Stimulated activated CD8-positive, alpha-beta memory T cell treated with anti-CD3 and anti-CD28 coated beads, Interleukin-4, amount 100 ng/mL, for 1 hour (primary cell): ENCODE measurements at places on chromosomes 7 and 10.

GRCh38 chr10:43314626-43315495, 48.0 kb upstream of the RASGEF1A start:
- no peak for DNase-seq

DNA sequence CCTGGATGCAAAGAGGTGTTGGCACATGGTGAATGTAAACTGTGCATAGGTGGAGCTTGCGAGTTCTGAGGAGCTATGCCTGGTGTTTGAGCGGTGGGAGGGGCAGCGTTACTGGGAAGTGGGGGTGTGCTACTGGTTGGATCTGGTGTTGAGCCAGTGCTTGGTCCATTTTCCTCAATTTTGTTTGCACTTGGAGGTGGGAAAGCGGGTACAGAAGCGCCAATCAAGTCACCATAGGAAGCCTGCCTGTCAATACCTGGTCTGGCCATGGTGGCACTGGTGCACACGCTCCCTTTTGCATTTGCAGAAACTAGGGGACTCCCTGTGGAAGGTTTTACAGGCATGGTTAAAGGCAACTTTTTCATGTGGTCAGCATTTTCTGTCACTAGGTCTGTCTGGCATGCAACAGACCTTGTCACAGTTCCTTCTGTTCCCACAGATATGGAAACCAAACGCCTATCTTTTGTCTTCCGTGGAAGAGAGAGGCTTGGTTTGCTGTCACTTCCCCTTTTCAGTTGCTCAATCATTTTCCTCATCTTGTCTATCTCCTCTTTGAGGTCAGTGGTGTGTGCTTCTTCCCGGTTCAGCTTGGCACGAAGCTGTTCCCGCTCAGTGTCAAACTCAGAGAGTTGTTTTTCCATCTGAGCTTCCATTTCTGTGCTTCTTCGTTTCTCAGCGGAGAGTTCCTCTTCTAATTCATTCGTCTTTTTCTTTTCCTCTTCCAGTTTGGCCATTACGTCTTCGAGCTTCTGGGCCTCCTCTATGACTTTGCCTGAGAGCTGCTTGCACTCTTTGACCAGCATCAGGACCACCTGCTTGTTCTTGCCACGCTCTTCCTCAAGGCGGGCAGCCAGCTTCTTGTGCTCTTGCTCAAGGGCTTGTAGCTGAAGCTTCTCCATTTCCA, 81.1 kb downstream of the CTTNBP2 start:
- no peak for DNase-seq

DNA sequence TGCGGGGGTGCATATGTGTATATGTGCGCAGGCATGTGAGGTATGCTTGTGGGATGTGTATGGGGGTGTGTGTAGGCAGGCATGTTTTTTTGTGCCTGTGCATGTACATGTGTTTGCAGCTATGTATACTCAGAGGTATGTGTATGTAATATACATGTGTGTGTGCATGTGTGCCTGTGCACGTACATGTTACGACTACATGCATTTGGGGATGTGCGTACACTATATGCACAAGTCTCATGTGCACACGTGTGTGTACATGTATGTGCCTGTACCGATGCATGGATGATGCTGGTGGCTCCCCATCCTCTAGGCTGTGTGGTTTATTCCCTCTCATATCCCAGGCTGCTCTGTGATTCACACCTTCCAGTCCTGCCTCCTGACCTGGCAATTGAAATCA, 69.2 kb downstream of the C10orf105 start:
- DNase-seq = no peak

DNA sequence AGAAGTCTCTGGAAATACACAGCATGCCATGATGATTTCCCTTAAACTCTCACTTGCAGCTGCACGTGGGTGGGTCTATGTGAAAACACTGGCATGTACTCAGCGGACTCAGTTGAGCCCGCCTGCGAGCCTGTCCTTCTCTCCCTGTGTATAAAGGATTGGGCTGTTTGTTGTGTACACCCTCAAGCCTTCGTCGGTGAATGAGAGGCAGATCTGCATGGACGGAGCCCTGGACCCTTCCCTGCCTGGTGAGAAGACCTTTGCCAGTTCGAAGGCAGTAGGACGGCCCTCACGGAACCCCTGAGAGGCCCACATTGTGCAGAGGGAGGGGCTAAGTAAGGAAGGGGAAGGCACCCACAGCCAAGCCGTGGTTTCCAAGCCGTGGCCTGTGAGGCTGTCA, 121.2 kb downstream of the WDFY4 start:
- no peak for DNase-seq

DNA sequence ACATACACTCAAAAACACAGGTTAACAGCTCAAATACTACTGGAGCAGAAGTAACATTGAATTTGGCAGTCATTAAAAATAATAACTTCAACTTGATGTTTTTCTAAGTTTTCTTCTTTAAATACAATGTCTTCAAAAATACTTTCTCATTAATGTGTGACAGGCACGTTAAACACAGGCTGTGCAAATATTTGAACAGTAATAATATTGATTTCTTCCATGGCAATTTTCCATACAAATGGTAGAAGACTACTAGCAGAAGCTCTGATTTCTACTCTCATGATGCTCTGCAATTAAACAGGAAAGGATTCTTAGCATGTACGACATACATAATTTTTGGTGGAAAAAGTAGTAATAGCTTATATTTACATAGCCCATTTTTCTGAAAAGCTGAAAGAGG, 47.4 kb downstream of the NRP1 start:
- DNase-seq = no peak

- DNase-seq = no peak
These were observed 1.9 kb upstream of the GPER1 start for GRCh38 chr7:1085910-1086421.

DNA sequence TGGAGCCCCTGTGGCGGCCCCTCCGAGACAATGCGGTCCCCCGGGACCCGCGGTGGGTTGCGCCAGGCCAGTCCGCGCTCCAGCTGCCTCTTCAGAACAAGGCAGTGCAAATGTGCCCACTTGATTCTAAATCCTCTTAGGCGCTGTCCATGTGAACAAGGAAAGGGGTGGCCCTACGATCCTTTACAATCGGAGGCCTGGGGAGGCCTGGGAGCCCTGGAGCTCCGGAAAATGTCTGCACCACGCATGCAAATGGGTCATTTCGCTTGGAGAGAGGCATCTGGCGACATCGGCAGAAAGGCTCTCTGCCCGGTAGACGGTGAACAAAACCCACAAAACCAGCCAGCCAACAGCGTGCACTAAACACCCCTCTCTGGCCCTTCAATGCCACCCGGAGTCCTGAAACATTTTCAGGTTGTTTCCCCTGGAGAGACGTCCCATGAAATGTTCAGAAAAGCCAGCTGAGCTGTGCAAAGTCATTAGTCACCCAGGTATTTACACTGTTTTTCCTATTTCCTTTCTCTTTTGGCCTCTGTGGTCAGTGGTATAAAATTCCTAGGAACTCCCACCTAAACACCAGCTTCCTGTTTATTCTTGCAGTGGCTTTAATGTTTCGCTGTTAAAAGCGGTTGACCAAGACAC, 102.8 kb upstream of the ZNF438 start:
- DNase-seq = no peak

GRCh38 chr10:133237588-133238465, at the start of gene VENTX:
TSS of gene VENTX (plus strand) at chr10:133237855. CDS start at chr10:133237915, 60 bp downstream.
- DNase-seq = no peak

DNA sequence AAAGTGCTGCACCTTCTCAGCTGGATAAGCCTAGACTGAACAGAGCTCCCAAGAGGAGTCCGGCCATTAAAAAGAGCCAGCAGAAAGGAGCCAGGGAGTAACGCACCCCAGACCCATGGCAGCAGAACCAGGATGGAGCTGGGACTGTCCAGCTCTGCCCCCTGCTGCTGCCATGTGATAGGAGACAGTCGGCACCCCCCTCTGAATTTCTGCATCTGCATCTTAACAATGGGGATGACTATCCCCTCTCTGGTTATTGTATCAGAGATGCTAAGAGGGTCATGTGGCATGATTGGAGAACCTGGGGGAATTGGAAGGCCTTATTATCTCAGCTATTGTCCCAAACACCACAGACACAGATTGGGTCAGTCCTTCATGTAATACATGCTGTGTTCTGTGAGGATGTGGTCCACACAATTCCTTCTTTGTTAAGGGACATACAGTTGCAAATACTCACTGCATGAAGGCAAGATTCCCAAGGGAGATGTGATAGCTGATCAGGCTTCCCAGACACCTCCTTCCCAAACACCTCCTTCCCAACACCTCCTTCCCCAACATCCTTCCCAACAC, 29.3 kb downstream of the PLEKHS1 start:
- DNase-seq = no peak

DNA sequence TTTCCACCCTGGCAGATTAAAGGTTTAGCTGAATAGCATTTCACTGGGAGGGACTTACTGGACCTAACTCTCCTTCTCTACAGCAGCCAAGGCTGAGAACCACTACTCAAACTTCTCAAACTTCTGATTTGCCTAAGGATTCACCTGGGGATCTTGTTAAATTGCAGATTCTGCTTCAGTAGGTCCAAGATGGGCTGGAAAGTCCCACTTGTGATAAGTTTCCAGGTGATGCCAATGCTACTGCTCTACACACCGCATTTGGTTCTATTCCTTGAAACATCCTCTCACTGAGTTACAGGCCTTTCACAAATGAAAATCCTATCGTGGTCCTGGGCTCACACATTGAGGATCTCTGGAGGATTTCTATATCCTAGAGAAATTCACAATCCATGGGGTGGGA, 147.9 kb downstream of the CHCHD3 start:
- no peak for DNase-seq

- no peak for DNase-seq
These were observed 30.2 kb downstream of the NRG3 start for GRCh38 chr10:81905161-81905560.

DNA sequence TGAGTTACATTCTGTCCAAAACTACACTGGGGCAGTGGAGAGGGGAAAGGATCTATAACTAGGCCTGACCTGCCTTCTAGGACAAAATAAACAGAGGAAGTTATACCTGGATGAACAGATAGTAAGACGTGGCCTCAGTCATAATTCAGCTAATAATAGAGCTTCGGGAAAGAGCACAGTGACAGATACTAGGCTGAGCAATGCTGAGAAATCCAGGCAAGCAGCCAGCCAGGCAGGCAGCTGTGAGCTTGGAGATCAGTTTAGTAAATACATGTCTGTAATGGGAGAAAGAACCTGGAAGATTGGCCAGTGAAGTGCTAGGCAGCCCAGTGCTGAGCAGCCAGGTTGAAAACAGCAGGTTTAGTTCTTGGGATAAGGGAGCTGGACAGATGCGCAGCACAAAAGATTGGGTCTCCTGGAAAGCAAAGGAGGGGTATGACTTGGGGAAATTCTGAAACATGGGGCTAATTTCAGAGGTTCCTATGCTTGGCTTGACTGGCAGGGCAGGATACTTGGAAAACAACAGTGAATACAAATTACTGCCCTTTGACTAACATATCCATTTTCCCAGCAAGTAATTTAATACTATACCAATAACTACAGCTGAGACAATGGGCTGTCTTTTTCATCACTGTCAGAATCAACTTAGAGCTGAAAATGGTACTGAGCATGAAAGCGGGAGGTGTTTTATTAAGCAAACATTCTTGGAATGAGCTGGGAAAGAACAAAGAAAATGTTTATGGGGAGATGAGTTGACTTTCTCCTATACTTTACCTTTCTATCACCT, 140.8 kb downstream of the DGKB start:
- no peak for DNase-seq

DNA sequence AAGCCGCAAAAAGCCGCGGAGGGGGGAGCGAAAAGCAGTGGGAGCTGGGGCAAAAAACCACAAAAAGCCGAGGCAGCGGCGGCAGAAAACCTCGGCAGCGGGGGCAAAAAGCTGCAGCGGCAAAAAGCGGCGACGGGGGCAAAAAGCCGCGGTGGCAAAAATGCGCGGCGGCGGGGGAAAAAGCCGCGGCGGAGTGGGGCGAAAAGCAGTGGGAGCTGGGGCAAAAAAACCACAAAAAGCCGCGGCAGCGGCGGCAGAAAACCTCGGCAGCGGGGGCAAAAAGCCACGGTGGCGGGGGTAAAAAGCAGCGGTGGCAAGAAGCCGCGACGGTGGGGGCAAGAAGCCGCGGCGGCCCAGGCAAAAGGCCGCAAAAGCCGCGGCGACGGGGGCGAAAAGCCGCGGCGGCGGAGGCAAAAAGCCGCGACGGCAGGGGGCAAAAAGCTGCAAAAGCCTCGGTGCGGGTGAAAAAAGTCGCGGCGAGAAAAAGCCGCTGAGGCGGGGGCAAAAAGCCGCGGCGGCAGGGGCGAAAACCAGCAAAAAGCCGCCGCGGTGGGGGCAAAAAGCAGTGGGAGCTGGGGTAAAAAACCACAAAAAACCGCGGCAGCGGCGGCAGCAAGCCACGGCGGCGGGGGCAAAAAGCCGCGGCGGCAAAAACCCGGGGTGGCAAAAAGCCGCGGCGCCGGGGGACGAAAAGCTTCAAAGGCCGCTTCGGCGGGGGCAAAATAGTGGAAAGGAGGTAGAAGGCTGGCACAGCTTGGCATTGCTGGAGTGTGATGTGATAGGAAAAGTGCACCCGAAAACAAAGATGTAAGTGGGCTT, 135.9 kb downstream of the ZNF92 start:
- no peak for DNase-seq
